Cerebellum (tissue), 4 donors: ENCODE measurements at places on chromosomes 4 and X. TPM values are rescaled to one million over a fixed set of nuclear protein-coding genes. Genes with fewer than 3 reads are reported as not detected.

GRCh38 chr4:121112530-121112929 lies 40.2 kb upstream of the NDNF start:
- no peak for DNase-seq

DNA sequence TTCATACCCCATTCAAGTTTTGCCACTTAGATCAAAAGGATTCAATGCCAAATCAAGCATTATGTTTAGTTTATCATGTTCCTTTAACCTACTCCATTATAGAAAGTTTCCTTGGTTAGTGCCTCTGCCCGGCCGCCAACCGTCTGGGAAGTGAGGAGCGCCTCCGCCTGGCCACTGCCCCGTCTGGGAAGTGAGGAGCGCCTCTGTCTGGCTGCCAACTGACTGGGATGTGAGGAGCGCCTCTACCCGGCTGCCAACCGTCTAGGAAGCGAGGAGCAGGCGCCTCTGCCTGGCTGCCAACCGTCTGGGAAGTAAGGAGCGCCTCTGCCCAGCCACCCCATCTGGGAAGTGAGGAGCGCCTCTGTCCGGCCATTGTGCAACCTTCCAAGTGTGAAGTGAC lies 36.3 kb upstream of the PDGFRA start:
- no peak for DNase-seq

DNA sequence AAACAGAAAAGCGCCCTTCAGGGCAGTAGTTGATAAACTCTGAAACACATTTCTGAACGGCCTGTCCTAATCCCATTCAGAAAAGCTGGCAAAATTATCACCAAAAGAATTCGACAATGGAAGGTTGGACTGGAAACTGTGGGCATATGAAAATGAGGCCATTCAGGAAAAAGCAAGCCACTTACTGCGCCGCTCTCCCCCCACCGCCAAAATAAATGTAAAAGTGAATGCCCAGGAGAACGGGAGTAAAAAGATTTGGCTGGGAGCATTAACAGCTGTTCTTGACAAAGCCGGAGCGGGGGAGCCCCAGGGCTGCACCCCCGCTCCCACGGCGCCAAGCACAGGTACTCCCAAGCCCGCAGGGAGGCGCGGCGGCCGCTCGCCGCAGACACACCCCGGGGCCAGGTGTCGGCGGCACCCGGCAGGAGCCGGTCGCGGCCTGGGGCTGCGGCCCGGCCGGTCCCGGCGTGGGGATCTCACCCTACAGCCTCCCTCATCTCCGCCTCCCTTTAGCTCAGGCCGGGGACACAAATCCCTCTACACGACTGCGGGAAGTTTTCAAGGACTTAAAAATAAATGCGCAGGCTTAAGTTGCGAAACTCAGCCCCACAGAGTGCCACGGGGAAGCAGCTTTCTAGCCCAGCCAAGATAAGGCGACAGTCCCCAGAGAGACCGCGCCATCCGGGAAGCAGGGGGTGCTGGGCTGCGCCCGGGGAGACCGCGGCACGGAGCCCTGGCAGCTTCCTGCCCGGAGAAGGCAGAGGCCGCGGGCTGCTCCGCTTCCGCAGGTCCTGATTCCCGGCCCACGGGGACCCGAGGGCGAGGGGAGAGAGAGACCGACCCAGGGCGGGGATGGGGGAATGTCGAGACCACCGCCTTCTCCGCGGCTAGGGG lies 593 bp downstream of the SH3RF1 start:
- no peak for DNase-seq

- DNase-seq = no peak
Observed at GRCh38 chr4:99651016-99651769, 6.4 kb downstream of the C4orf54 start.

- no peak for DNase-seq
Observed at GRCh38 chr4:134388351-134388750, 186.8 kb upstream of the PABPC4L start.

DNA sequence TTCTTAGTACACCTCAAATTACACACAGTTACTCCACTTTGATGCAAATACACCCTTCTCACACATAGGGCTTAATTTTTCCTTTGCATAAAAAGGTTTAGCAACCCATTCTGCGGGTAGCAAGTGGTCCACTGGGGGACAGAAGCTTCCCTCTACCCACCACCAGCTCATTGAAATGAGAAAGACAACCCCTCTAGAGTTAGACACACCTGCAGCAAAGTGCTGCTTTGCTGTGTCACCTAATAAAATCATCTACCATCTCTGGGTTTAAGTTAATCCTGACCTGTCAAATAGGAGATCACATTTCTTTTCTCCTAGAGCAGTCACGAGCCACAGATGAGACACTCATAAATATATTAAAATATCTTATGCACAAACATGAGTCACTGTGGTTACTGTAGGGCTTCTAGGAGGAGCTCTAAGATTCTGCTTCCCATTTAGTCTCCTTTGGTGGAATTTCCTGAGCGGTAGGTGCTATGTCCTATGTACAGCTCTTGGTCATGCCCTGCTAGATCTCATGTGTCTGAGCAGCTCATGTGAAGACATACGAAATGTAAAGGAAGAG lies 11.9 kb downstream of the BMX start:
- no peak for DNase-seq

- no peak for DNase-seq
Observed at GRCh38 chr4:34289489-34289888, 1954.8 kb downstream of the ARAP2 start.

- DNase-seq = no peak
Observed at GRCh38 chr4:140653718-140654494, 85.1 kb upstream of the UCP1 start.

- DNase-seq = no peak
Observed at GRCh38 chr4:139806929-139807328, 141.3 kb downstream of the MGST2 start.

GRCh38 chrX:29834311-29834710 lies 381.1 kb upstream of the MAGEB2 start:
- no peak for DNase-seq

- no peak for DNase-seq
Observed at GRCh38 chr4:122479935-122480416, 23.5 kb upstream of the IL2 start.

GRCh38 chrX:107712231-107713202 lies 63.1 kb downstream of the TSC22D3 start:
- no peak for DNase-seq

- DNase-seq = peak; percentile 26
Observed at GRCh38 chr4:4856071-4857000, 3.1 kb upstream of the MSX1 start.

- no peak for DNase-seq
Observed at GRCh38 chr4:159191989-159192388, 89.1 kb downstream of the RAPGEF2 start.

DNA sequence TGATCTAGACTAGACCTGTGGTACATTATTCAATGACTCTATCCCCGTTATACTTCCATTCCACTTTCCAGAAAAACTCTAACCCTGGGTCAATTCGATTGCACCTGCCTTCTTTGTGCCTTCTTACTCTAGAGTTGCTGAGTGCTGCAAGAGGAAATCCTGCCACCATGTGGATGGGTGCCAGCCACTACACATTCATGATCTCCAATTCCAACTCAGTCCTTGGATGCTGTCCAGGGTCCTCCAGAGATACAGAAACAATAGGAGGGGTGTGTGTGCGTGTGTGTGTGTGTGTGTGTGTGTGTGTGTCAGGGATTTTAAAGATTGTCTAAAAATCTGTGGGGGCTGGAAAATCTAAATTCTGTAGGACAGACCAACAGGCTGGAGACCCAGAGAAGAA lies 42.9 kb upstream of the INTS6L start:
- peak; percentile 10 for DNase-seq

DNA sequence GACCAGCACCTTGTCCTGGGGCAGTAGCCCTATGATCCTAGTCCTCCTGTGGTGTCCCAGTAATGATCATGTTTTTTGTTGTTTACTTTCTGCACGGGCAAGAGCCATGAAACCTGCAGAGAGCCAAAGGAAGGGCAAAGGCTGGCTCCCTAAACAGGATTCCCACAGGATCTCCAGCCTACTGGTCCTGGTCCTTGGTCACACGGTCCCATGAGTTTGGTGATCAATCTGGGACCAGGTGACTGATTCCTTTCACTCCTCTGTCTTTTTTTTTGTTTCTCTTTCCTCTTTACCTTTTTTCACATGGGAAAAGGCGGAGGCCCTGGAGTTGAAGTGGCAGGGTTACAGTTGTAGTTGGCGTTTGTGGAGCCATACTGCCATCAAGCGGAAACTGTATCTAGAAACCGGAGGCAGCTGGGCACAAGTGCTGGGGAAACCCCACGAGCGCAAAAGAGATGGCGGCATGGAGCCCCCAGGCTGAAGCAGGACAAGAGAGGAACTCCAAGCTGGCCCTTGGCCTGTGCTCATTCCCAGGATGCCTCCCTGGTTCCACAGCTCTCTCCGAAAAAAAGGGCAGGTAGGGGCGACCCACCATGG lies 34.6 kb downstream of the NBDY start:
- peak; percentile 71 for DNase-seq

- DNase-seq = peak; percentile 46
Observed at GRCh38 chrX:119698845-119699244, 5.9 kb upstream of the SEPTIN6 start.

- DNase-seq = no peak
Observed at GRCh38 chr4:79563219-79563618, 155.2 kb upstream of the GK2 start.

DNA sequence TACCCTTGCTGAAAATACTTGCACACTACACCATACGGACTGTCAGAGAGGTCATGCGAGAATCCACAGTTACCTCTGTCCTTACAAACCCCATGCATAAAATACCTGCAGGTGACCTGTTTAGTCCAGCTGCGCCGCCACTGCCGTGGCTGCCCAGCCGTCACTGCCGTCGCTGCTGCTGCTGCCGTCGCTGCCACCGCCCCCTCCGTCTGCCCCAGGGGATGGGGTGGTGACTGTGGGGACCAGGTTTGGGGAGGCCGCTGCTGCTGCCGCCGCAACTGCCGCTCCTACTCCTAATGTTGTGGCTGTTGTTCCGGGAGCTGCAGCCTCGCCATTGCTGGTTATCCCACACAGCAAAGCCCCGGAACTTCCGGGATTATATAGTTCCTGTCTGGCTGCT lies 141.8 kb upstream of the ZCCHC13 start:
- DNase-seq = no peak

- DNase-seq = no peak
Observed at GRCh38 chr4:80463509-80463908, 128.0 kb downstream of the CFAP299 start.

- no peak for DNase-seq
Observed at GRCh38 chr4:148780426-148781005, 338.3 kb upstream of the NR3C2 start.

GRCh38 chr4:39020130-39020529 lies 12.1 kb downstream of the TMEM156 start:
- no peak for DNase-seq

DNA sequence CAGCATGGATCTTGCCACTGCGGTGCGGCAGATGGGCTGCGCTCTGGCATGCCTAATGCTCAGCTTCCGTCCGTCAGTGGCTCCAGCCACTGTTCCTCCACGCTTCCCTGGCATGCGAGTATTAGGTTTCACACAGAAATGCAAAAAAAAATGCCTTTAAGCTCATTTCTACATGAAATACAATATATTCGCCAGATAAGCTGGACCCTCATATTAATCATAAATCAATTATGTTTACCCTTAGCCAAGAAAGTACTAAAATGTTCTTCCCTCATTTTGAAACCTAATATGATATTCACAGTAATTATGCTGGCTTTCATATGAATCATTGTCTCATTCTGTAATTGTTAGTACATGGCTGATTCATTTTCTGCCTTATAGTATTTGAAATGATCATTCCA lies 115.5 kb upstream of the FAM241A start:
- no peak for DNase-seq

DNA sequence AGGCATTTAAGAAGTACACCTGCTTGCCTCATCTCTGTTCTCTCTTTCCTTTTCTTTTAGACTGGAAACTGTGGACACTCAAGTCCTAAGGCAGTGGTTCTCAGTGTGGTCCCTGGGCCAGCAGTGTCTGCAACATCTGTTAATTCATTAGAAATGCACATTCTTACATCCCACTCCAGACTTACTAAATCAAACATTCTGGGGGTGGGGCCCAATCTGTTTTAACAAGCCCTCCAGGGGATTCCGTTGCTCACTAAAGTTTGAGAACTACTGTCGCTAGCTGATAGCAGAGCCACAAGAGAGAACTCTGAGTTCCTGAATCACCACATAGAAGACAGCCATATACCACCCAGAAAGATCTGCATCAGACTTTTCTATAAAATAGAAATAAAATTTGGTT lies 430.6 kb downstream of the BCOR start:
- DNase-seq = no peak

DNA sequence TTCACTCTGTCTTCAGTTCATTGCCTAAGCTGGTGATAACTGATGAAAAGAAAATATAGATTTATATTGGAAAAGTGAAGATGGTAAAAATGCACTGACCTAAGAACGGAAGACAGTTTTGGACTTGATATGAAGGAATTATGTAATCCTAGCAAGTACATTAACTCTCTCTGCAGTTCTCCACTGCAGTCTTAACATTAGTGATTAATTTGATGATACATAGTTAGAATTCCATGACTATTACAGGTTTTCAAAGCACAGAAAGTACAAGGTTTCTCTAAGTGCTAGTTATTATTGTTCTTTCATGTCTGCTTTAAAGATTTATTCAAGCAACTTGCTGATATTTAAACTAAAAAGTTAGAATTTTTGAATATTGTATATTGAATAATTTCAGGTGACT lies 1591.7 kb upstream of the ADGRL3 start:
- DNase-seq = no peak

DNA sequence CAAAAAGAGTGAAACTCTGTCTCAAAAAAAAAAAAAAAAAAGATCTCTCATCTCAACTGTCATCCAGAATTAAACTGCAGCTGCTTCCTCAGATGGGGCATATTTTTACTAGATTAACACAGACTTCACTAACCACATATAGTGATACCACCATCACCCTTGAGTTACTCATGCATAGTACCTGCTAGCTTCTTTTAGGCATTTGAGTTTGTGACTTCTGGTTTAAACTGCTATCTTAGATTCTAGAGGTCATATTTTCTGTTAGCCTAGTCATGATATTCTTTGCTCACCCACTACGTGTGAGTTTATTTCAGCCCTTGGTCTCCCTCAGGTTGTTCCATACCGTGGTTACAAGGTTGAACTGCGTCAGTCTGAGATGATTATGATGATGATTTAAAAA lies 154.9 kb upstream of the BMP3 start:
- DNase-seq = no peak

DNA sequence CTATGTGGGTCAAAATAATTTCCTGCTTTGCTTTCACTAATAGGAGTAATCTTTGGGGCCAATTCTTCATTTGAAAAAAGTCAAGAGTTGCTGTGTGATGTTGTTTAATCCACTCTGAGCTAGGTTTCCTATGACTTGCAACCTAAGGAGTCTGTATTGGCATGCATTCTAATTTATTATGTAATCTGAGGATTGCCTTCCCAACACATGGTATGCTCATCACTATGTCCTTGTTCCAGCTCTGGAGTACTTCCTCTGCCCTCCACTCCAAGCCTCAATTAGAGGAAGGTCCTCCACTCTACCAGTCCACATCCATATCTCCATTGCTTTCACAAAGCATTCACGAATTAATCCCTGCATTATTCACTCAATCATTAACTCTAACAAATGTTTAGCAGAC lies 56.1 kb downstream of the PPP3CA start:
- DNase-seq = peak; percentile 27

The ABRAXAS1 gene
- 11.1 TPM for total RNA-seq

The MTNR1A gene
- 1.8 TPM for total RNA-seq

The ADGRL3 gene
- total RNA-seq = 257 TPM

The IL1RAPL2 gene
- 11.2 TPM for total RNA-seq

The SPANXA1 gene
- not detected for total RNA-seq

The SMARCAD1 gene
- total RNA-seq = 91.5 TPM

The TRIM75 gene
- not detected for total RNA-seq

The MAGEA2B gene
- not detected for total RNA-seq

The ATP11C gene
- 42.3 TPM for total RNA-seq

The MAGEC3 gene
- total RNA-seq = 0.54 TPM

The CTAG2 gene
- not detected for total RNA-seq

The FAM200B gene
- 45.4 TPM for total RNA-seq

The OTC gene
- not detected for total RNA-seq
